Activated CD8-positive, alpha-beta T cell treated with anti-CD3 and anti-CD28 coated beads for 36 hours (primary cell): ENCODE measurements at places on chromosomes 4 and X. TPM values are rescaled to one million over a fixed set of nuclear protein-coding genes. Genes with fewer than 3 reads are reported as not detected.

CENPU gene
- total RNA-seq, result 49.7 TPM

GC gene
- total RNA-seq, result not detected

TLR10 gene
- 0.22 TPM for total RNA-seq

TMEM35A gene
- not detected for total RNA-seq

CFAP47 gene
- total RNA-seq, result not detected

ERAS gene
- total RNA-seq, result not detected

- peak; percentile 82 for DNase-seq
These were observed 66.7 kb downstream of the COQ2 start for GRCh38 chr4:83217721-83218522.

DNA sequence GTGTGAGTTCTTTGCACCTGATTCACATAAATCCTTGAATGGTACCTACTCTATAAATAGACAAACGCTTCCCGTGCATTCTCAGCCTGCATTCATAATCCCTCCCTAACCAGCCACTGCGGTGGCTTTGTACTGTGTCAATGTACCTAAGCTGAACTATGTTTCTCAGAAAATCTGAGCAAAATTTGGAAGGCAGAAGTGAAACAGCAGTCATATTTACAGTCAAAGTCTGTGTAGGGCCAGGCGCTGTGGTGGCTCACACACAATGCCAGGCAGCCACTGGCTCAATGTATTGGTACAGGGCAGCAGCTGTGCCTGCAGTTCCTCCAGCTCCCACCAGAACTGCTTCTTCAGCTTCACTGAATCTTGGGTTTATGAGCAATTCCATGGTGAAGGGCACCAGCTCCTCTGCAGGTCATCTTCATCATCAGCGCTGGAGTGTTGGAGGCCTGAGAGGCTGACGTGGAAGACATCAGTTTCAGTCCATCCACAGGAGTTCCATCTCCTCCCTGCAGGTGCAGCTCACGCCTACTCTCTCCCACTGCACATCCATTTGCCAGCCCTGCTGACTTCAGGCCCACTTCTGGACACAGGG, 32.3 kb upstream of the IRF2 start:
- DNase-seq, result peak; percentile 70

GRCh38 chr4:102217775-102218355, 127.4 kb downstream of the SLC39A8 start:
- DNase-seq, result no peak

DNA sequence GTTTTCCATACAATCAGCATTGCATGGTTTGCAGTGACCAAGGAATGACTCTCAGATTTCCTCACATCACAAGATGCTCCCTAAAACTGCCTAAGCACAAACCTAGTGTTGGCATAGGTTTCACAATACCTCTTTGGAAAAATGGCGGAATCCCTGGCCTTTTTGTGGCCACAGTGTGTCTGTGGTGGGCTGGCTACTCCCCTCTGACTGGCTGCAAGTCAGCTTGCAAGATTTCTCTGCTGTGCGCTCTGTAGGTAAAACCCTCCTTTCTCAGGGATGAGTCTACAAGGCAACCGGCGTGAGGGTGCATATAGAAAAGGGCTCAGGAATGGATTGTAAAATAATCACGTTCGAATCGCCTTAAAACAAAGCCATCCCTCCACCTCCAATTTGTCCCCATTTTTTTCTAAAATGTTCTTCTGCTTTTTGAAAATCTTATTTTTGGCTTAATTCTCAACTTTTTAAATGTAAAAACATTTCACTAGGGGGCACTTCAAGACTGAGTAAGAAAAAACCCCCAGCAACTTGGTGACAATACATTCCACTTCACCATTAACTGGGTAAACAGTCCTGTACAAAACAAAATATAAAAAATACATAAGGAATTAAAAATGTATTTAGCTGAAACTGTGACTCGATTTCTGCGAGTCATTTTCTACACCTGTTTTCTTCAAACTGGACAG, 235.6 kb downstream of the STIM2 start:
- no peak for DNase-seq

GRCh38 chrX:39397561-39398199, 596.4 kb downstream of the MID1IP1 start:
- DNase-seq, result no peak

DNA sequence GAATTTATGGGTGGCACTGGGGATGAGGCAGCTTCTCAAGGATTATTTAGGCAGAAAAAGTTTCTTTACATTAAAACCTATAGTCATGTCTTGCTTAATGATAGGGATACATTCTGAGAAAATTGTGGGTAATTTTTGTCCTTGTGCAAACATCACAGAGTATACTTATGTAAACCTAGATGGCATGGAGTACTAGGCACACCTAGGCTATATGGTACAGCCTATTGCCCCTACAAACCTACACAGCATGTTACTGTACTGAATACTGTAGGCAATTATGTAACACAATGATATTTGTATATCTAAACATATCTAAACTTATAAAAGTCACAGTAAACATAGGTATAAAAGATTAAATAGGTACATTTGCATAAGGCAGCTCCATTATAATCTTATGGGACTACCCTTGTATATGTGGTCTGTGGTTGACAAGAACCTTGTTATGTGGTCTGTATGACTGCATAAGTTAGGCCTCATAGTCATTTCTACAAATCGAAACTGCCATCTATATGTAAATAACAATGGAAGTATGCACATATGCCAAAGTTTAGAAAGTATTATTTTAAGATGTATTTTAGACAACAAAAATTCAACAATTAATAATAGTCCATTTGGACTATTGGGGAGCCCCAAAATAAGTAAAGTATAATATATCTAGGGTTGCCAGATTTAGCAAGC, 87.3 kb downstream of the CFAP299 start:
- DNase-seq, result no peak

DNA sequence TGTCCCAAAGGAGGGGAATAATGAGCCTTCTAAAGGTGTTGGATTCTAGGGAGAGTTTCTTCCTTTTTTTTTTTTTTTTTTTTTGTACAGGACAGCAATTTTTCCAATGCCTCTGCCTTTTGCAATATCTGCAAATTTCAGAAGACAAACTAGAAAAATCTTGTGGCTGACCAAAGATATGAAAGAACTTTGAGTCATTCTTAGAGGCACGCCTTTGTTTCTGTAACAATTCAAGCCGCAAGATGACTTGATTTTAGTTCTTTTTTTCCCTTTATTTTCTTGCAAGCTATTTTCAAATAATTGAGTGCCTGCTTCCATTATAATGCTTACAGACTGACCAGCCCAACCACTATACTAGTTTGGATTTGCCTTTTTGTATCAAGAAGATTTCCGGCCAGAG, 47.6 kb upstream of the UXT start:
- DNase-seq, result no peak

- no peak for DNase-seq
These were observed 1149.7 kb downstream of the STPG2 start for GRCh38 chr4:96993560-96993959.

- DNase-seq, result peak; percentile 44
These were observed 4.3 kb downstream of the TMPRSS11E start for GRCh38 chr4:68451246-68452211.

- DNase-seq, result no peak
These were observed 104.6 kb downstream of the TMEM144 start for GRCh38 chr4:158314756-158315487.

- no peak for DNase-seq
These were observed 647.6 kb upstream of the ACTRT1 start for GRCh38 chrX:128699716-128700285.

- DNase-seq, result no peak
These were observed 866.9 kb upstream of the FRG1 start for GRCh38 chr4:189073739-189074138.

DNA sequence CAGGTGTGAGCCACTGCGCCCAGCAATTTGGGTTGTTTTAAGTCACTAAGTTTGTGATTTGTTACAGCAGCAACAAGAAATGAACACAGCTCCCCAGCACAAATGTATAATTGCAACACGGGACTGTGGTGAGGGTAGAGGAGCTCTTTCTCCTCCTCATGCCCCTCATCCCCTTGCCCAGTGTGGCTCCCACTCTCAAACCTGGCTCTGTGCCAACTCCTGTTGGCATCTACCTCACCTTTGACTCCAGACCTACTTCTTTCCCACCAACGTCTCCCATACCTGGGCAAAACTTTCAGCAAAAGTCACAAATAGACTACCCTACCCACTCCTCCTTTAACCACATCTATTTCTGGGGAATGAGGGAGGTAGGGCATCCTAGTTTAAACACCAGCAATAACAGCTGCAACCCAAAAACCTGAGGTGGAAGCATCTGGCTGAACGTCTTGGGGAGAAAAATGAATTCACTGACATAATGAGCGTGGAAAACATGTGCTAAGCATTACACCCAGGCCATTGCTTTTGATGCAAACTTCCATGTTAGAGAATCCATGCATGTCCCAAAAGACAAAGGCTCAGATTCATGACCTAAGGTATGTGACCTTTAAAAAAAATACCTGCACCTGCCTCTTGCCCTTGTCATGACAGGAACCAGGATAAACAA, 19.2 kb downstream of the LNX1 start:
- no peak for DNase-seq
